ENCODE measurements at places on chromosomes 7 and 10.
A peak's percentile ranks its signal among the peaks of the same experiment; 100 is the strongest.

DNA sequence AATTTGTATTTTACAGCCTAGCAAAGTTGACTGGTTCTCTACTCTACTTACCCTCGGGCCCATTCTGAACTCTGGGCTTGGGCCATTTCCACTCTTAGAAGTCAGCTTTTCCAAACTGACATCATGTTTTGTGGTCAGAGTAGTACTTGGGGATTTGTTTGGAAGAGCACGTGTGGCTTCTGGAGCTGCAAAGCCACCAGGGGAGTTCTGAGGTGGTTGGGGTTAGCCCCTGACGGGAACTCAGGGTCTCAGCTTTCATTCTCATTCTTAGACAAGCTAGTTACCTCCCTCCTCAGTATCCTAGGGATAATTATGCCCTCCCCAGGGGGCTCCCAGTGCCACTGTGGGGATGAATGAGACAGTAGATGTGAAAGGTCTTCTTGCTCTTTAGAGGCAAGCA, 647.7 kb upstream of the GALNT17 start:
- no peak for DNase-seq

DNA sequence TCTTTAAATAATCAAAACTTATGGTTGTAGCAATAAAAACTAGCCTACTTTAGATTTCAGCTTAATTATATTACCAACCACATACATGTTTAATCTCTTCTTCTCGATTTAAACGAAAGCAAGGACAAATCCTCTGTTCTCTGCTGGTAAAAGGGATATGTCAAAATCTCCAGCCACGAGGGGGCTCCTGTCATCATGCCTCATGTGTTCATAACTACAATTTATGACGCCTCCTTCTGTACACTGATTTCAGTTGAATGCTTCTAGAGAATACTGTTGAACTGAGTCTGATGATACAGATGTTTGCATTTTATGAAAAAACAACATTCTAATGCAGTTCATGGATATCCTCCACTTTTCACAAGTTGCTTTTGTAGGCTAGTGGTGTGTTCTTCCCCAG, 220.0 kb upstream of the DPP6 start:
- no peak for DNase-seq

DNA sequence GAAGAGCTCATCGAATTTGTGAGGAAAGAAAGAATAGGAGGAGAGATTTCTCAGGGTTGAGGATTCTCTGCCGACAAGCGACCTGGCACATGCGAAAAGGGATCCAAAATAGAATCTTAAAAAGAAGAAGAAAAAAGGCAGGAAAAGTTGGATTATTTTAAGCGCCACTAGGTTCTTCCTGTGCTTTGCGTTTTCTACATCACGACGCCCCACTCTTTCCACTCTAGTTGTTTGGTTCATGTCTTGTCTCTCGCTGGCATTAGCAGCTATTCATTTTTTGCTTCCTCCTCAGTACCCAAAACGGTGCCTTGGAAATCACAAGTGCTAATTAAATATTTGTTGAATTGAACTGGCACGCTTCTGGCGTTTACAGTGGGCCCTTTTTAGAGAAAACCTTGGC, 674 bp upstream of the FRA10AC1 start:
- DNase-seq: no peak

GRCh38 chr7:95245828-95246500, 78.4 kb downstream of the PON1 start:
- no peak for DNase-seq

DNA sequence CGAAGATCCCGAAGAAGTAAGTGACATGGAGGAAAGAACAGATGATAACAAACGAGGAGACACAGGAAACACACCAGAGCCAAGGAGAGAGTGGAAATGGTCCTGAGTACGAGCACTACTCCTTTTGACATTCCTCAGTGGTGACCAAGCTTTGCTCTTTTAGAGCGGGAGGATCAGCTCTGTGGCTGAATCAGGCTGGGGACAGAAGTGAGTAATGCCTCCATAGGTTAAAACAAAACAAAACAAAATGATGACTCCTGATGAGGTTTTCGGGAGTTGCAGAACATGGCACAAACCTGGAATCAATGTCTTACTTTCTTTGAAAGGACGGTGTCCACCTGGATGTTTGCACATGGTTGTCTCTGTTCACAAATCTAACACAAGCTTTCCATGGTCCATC, 30.3 kb upstream of the TCF7L2 start:
- DNase-seq: no peak

- DNase-seq: no peak
These were observed 1.0 kb upstream of the SPAG6 start for GRCh38 chr10:22344249-22344648.

DNA sequence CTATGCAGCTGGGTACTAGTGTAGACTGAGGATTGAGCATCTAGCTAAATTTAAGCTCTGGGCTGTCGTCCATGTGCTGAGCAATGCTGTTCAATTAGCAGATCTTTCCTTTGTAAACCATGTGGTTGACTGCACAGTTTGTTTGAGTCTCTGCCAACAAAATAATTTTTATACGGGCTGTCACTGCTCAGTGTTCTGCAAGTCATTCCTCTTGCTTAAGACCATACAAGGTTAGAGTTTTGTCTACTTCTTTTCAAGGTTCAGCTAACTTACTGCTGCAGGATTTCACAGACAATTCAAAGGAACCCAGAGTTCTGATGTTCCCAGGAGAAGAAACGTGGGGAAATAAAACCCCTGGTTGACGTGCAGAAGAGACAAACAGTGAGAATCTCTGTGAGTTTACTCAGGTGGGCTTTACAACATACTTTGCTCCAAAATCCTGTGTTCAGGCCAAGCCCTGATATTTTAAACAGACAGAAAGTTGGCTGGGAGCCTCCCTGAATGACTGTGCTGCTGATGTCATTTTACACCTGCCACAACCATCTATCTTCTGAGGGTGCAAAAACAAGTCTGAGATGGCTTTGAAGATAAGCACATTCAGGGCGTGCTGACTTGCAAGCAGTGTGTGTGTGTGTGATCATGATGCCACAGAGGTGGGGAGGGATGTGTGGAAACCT, 177.1 kb upstream of the SVIL start:
- peak; percentile 3 for DNase-seq

- DNase-seq: no peak
These were observed 68.1 kb downstream of the HTR5A start for GRCh38 chr7:155138204-155138603.

DNA sequence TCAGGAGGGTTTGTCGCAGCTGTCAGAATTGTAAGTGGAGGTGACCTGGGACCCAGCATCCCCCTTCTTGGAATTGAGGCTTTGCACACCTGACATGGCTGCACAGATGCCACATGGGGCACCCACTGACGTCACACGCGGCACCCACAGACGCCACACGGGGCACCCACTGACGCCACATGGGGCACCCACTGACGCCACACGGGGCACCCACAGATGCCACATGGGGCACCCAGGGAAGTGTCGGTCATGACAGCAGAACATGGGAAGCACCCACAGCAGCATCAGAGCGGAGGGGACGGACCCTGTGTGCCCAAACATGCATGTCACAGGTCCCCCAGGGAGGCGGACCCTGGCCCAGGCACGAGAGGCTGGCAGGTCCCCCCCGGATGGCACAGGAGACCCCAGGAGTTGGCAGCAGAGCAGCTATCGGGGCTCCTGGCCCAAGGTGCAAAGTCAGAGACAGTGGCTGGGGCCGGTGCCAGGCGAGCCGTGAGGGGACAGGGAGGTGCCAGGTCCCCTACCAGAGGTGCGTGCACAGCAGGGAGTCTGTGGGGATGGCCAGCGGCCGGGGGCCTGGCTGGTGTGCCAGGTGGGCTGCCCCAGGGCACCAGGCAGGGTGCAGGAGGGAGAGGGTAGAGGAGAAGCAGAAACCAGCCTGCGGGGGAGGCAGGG, 21.1 kb downstream of the KNDC1 start:
- no peak for DNase-seq

GRCh38 chr7:64879086-64879730, 23.9 kb upstream of the ZNF273 start:
- no peak for DNase-seq

DNA sequence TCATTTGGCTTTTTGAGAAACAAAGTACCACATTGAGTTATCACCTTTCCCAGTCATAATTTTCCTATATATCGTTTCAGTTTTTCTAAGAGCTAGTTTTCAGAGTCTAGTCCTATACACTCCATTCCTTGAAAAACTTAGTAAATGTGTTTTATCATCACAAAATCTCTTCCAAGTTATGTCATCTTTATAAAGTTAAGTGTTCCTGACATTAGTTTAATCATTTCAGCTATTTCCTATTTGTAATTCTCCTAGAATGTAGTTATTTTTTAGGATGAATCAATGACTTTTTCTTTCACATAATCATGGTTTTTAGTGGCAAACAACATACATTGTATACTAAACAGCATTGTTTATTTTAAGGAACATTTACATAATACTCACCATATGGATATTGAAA, 191.7 kb upstream of the BET1 start:
- DNase-seq: no peak

- DNase-seq: no peak
These were observed 153.8 kb downstream of the GNAI1 start for GRCh38 chr7:80288175-80289122.

GRCh38 chr7:119974972-119975371, 298.0 kb upstream of the KCND2 start:
- no peak for DNase-seq

- no peak for DNase-seq
These were observed 11.9 kb upstream of the TEX36 start for GRCh38 chr10:125694883-125695282.

DNA sequence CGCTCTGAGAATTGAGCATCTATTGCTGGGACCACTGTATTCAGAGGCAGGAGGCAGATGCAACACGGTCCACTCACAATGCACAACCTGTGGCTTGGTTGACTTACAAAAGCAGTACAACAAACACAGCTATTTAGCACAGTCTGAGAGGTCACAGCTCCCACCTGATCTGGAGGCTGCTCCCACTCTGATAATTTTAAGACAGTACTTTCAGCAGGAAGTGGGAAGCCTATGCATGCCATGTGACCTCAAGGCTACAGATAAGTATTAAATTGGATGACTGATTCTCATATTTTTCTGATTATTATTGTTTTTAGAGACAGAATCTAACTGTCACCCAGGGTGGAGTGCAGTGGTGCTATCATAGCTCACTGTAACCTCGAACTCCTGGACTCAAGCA, 659.3 kb downstream of the PARD3 start:
- DNase-seq: no peak

GRCh38 chr10:96758423-96758822, 38.1 kb upstream of the PIK3AP1 start:
- DNase-seq: no peak

- no peak for DNase-seq
These were observed 768.3 kb downstream of the SORCS1 start for GRCh38 chr10:106396192-106396591.

GRCh38 chr10:25210265-25210664, 35.5 kb downstream of the GPR158 start:
- DNase-seq: no peak

GRCh38 chr7:83547526-83547925, 101.4 kb downstream of the SEMA3E start:
- no peak for DNase-seq

- DNase-seq: no peak
These were observed 34.3 kb downstream of the HTRA1 start for GRCh38 chr10:122495406-122496340.

GRCh38 chr7:143227806-143228205, 6.0 kb downstream of the TAS2R40 start:
- no peak for DNase-seq

- no peak for DNase-seq
These were observed 103.3 kb downstream of the FAM107B start for GRCh38 chr10:14671386-14671831.

DNA sequence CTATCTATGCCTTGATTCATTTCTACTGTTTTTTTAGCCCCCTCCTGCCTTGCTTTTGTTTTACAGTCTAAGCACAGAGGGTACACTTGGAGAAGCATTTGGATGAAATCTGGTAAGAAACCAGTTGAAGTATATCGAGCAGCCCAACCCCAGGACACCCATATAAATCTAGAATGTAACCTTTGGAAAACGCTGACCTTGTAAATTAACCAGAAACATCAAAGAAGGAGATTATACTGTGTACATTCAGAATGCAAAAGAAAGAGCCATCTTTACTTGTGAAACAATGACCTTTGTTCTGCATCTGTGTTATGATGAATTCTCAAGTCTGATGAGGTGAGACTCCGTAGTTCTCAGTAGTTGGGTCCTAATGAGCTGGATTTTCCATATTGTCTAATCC, 49.3 kb upstream of the RAB18 start:
- no peak for DNase-seq

- no peak for DNase-seq
These were observed 14.4 kb upstream of the CUBN start for GRCh38 chr10:17144032-17144431.

DNA sequence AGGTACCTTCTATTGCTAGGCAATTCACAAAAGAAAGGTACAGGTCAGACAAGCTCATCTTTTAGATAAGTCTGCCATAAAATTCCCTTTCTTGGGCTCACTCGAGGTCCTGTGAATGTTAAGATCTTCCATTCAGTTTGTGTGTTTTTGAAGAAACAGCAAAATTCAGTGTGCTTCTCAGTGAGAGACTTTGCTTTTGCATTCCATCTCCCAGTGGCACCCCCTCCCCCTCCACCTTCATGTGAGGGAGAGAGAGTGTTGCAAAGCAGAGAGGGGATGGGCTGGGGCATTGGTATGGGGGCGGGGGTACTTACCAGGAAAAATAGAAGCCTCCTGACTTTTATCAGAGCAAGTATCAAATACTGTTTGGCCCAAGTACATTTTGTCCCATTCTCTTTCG, 3.8 kb upstream of the TECTB start:
- DNase-seq: no peak

DNA sequence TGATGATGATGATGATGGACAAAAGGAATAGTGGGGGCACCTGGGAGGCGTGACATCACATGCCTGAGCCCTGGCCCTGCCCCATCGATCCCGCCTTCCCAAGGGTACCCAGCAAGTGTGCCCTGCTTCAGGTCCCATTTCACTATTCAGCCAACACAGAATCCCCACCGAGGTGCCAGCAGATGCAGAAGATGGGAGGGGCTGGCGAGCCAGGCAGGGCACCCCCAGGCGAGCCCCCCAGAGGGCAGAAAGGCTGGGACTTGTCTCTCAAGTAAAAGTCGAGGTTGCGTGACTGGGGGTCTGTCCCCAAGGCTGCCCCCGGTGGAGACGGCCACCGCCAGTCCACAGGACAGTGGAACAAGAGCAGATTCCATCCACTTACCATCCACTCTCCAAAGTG, 57.5 kb downstream of the INSIG1 start:
- DNase-seq: no peak

DNA sequence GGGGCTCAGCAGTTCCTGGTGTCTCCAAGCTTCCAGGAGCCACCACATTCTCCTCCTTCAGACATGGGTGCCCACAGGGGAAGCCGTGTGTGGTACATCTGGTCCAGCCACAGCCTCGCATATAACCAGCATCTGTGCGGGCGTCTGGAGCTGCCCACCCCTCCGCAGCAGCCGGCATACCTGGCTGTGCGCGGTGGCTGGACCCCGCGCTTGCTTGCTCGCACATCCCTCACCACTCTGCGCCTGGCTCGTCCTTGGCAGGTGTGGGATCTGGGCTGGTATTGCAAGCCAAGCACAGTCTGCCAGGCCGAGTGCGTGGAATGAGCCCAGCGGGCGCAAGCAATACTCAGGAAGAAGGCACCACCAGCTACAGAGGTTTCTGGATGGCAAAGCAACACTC, 117.7 kb upstream of the MBL2 start:
- no peak for DNase-seq

GRCh38 chr7:142356166-142356565, 98.3 kb upstream of the PRSS58 start:
- no peak for DNase-seq

GRCh38 chr10:78267598-78267997, 233.9 kb downstream of the RPS24 start:
- no peak for DNase-seq
